T-helper 9 cell (primary cell): ENCODE measurements at places on chromosomes 2 and 18.

DNA sequence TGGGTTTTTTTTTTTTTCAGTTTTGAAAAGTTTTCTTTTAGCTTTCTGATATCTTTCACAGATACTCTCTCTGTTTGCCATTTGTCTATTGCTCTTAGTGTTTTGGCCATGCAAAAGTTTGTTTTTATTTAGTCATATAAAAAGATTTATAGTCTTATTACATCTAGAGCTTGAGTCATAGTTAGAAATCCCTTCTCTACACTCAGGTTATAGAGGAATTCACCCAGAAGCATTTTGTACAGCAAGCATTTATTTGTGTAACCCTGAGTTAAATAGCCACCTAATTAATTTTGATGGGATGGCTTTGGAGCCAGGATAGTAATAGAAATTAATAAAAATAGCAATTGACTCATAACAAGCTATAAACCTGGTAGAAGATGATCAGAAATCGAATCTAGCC is 35.6 kb downstream of the ACTR2 start:
- no peak for DNase-seq

DNA sequence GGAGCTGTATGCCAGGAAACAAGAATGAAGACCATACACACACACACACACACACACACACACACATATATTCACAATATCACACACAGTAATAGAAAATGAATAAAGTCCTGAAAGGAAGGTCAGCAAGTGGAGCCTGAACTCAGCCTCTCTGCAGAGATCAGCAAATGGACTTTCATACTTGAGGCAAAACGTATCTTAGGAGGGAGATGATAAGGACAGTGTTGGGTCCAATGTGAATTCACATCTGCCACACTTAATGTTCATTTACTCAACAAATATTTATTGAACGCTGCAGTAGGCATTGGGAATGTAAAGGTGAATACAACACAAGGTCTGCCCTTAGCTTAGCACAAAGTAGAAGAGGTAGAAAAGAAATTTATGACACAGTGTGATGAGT is 2.7 kb upstream of the MTLN start:
- DNase-seq, result no peak

DNA sequence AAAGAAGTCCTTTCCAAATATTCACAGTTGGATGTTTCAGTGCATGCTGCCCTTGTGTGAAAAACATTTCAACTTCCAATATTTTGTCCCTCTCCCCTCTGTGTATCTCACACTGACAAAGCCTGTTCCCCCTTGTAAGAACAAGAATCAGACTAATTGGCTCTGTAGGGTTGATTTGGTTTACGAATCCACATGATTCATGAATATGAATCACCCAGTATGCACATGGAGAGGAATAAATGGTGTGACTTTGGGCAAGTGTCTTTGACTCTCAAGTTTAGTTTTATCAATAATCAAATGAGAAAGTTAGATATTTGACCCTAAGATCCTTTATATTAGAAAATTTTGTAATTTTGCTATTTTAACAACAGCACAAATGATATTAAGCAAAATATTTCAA is 9.3 kb upstream of the CDH20 start:
- DNase-seq, result no peak

DNA sequence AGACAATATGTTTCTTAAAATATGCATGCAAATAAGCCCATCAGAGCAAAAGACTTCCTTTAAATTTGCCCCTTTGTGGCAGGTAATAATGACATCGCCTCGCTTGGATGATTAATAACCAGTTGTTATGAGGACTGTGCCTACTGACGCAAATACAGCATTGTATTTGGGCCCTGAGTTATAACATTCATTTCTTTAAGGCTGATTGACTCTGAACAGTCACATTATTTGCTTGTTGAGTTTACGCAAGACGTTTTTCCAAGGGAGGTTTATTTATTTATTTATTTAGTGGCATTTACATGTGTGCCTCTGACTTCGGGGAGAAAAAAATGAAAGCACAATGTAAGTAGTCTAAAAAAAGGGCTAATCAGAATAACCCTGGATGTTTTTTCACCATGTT is 88.3 kb downstream of the SLC8A1 start:
- DNase-seq, result no peak

DNA sequence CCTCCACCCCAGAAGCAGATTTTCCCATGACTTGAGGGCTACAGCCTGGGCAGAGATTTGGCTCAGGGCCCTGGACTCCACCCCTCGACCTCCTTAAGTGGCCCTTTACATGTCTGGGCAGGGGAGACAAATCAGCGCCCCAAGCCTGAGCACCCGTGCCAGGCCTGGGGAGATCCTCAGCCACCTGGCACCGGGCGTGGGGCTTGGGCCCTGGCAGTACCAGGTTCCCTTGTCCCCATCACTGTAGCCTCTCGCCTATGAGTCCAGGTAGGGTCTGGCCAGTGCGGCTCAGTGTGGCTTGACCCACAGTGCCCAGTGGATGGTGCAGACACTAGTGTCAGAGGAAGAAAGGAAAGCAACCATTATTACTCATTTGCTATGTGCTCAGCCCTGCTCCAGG is 22.0 kb upstream of the DNMT3A start:
- DNase-seq, result no peak

- DNase-seq, result no peak
These were observed 227.4 kb downstream of the SS18 start for GRCh38 chr18:25862881-25863600.
